Stimulated activated CD4-positive, alpha-beta T cell treated with anti-CD3 and anti-CD28 coated beads, Interleukin-4, amount 100 ng/mL, for 24 hours (primary cell): ENCODE measurements at places on chromosomes 11 and 22.

DNA sequence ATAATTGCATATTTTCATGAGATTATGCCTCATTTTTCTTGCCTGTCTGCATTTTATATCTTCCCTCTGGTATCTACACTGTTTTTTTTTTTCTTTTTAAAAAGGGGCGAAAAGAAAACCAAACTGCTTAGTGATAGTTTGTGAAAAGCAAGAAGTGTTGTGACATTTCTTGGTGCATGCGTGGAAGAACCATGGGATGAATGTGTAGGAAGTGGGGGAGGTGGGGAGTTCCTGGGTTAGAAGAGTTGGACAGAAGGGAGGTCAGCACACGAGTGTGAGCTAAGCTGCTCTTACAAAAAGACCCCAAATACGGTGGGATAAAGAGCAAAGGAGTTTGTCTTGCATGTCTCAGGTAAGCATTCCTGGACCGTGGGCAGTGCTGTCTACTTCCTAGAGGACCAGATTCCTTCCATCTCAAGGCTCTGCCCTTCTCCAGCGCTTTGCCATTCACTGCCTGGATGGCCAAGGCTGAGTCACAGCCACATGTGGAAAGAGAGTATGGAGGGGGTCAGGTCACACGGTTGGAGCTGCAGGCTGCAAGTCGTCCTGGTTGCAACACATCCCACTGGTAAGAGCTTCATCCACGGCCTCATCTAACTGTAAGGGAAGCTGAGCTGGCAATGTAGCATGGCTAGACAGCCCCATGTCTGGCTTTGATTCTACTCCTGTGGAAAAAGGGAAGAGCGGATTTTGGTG, 300.6 kb downstream of the DDX10 start:
- DNase-seq = no peak

DNA sequence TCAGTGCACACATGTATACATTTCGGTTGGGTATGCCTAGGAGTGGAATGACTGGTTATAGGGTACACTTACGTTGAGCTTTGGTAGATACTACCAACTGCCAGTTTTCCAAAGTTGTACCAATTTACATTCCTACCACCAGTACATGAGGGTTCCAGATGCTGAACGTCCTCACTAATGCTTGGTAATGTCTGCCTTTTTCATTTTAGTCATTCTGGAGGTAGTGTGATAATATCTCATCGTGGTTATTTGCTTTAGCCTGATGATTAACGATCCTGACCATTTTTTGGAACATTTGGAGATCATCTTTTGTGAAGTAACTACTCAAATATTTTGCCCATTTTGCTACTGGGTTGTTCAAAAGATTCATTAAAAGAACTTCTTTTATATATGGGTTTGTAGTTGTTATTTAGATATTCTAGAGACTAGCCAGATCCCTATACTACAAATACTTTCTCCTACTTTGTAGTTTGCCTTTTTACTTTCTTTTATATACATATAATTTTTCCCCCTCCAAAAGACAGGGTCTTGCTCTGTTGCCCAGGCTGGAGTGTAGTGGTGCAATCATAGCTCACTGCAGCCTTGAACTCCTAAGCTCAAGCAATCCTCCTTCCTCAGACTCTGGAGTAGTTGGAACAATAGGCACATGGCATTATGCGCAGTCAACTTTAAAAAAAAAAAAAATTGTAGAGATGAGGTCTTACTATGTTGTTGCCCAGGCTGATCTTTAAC, 62.1 kb downstream of the RBFOX2 start:
- DNase-seq = no peak

DNA sequence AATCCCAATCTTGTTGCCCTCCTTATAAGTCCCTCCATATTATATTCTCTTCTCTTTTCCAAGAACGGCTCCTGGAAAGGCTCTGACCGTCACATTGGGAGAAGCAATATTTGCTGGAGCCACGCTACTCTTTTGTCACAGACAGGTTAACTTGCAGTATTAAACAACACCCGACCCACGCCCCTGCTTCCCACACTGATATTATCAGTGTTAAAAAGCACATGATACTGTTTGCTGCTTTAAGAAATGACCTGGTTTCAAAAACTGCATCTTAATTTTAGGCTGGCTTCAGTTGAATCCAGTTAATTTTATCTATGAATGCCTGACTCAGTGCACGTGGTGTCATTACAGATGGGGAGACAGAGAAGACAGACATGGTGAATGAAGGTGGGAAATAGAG, 3.1 kb downstream of the FLI1 start:
- peak; percentile 39 for DNase-seq

GRCh38 chr22:50452649-50453048, 22.2 kb downstream of the SBF1 start:
- no peak for DNase-seq

DNA sequence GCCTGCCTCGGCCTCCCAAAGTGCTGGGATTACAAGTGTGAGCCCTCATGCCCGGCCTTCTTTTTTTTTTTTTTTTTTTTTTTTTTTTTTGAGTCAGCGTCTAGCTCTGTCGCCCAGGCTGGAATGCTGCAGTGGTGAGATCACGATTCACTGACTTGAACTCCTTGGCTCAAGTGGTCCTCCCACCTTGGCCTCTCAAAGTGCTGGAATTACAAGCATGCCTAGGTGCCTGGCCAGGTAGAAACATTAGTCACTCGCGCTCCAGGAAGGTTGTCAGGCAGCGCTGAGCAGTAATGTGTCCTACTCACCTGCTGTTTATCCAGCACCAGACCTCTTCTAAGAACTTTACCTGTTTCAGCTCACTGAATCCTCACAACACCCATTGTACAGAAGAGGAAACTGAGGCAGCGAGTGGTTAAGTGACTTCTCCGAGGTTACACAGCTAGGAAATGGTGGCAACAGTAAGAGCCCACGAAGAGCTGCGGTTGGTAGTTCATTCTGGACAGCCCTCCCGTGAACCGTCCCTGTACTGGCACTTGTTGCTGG, 496 bp upstream of the CST6 start:
- DNase-seq = no peak

- no peak for DNase-seq
Measured at GRCh38 chr22:26479043-26479791, 4.4 kb downstream of the HPS4 start.

- no peak for DNase-seq
Measured at GRCh38 chr11:15901790-15902189, 454.6 kb downstream of the SOX6 start.

DNA sequence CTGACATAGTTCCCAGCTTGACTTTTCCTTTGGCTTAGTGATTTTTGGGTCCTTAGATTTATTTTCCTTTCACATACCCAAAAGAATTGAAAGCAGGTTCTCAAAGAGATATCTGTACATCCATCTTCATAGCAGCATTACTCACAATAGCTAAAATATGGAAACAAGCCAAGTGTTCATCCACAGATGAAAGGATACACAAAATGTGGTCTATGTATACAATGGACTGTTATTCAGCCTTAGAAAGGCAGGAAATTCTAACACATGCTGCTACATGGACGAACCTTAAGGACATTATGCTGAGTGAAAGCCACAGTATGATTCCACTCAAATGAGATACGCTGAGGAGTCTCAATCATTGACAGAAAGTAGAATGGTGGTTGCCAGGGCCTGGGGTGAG, 171.8 kb downstream of the IGLL1 start:
- no peak for DNase-seq
